ENCODE measurements at places on chromosomes 3 and 15.

GRCh38 chr3:94643400-94643799, 580.5 kb downstream of the NSUN3 start:
- no peak for DNase-seq

GRCh38 chr15:39713846-39714245, 68.8 kb downstream of the FSIP1 start:
- no peak for DNase-seq

GRCh38 chr3:120284747-120285507, at the start of gene GPR156:
Gene GPR156 (minus strand): TSS chr3:120285222. CDS start chr3:120244098, 41,124 bp downstream.
- no peak for DNase-seq

- DNase-seq = no peak
These were observed 42.8 kb upstream of the SEC22A start for GRCh38 chr3:123158899-123159390.

GRCh38 chr3:126536126-126536525, 12.2 kb downstream of the CHST13 start:
- no peak for DNase-seq

DNA sequence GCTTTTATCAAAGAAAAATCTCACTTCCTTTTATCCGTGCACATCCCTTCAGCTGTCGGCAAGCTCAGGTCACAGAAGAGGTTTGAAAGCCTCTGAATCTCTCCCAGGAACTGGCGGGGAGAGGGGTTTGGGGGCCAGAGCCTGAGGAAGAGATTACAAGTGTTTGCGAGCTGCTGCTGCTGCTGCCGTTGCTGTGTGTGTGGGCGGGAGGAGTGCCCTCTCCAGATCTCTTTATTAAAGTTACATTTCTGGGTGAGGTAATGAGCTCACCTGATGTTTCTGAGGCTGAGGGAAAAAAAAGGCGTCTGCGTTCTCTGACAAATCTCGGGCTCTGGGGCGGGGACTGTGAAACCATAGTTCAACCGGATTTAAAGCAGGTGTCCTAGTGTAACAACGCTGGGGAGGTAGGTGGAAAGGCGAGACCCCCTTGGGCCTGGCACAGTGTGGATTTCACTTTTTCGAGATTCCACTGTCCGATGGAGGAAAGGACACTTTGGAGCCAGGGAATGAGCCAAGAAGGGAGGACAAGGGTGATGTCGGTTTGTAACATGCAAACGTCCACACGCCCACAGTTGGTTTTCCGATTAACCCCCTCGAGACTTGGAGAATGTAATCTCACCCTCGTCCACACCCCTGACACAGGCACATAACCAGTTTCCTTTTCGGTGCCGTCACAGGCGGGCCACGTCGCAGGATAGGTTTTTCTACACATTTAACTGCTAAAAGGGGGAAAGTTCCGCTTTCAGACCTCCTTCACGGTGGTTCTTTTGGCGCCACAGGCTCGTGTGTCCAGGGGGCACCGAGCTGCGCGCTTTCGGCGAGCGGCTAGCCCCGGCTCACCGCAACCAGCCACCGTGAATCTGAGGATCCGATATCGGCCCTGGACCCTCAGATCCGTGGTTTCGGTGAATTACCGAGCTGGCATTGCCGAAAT, 2.1 kb downstream of the ALCAM start:
- peak; percentile 82 for DNase-seq

DNA sequence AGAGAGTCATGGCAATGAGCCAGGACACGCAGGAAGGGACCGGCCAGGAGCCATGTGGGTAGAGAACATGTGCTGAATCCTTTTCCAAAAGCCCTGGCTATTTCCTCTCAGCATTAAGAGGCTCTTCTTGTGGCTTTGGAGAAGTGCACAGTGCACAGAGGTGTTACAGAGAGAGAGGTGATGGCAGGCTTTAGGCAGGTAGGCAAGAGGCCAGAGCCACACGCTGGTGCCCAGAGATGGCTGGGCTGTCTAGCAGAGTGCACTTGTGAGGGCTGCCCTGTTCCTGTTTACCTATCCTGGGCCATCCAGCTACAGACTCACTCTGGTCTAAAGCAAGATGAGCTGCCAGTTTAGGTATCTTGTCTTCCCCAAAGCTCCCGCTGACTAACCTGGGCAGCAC, 402.6 kb downstream of the OCA2 start:
- no peak for DNase-seq

- DNase-seq = no peak
These were observed 162.4 kb upstream of the CGNL1 start for GRCh38 chr15:57213862-57214261.

DNA sequence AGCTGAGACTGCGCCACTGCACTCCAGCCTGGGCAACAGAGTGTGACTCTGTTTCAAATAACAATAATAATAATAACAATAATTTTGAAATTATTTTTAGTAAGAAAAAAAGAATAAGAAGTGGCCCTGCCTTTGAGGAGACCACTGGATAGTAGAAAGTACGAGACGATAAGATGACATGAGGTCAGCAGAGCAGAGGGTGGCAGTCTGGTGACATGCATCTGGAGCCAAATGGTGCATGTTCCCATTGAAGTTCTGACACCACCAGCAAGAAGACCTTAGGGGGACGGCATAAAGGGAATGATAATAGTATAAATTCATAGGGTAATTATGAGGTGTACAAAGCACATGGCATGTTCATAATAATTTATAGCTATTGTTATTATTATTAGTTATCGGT, 542.2 kb upstream of the TBL1XR1 start:
- DNase-seq = no peak

- no peak for DNase-seq
These were observed 480 bp downstream of the CHRNA7 start for GRCh38 chr15:32030795-32031194.

- DNase-seq = no peak
These were observed 38.1 kb upstream of the LDHAL6B start for GRCh38 chr15:59168536-59168935.

GRCh38 chr3:186653984-186654383, 11.8 kb upstream of the HRG start:
- no peak for DNase-seq

- no peak for DNase-seq
These were observed 816.3 kb upstream of the CFAP20DC start for GRCh38 chr3:59866076-59866475.

- DNase-seq = no peak
These were observed 16.3 kb downstream of the HHLA2 start for GRCh38 chr3:108312656-108313055.

- no peak for DNase-seq
These were observed 104.7 kb upstream of the SETMAR start for GRCh38 chr3:4198491-4198890.

GRCh38 chr3:39601241-39601640, 133.8 kb downstream of the MOBP start:
- no peak for DNase-seq

DNA sequence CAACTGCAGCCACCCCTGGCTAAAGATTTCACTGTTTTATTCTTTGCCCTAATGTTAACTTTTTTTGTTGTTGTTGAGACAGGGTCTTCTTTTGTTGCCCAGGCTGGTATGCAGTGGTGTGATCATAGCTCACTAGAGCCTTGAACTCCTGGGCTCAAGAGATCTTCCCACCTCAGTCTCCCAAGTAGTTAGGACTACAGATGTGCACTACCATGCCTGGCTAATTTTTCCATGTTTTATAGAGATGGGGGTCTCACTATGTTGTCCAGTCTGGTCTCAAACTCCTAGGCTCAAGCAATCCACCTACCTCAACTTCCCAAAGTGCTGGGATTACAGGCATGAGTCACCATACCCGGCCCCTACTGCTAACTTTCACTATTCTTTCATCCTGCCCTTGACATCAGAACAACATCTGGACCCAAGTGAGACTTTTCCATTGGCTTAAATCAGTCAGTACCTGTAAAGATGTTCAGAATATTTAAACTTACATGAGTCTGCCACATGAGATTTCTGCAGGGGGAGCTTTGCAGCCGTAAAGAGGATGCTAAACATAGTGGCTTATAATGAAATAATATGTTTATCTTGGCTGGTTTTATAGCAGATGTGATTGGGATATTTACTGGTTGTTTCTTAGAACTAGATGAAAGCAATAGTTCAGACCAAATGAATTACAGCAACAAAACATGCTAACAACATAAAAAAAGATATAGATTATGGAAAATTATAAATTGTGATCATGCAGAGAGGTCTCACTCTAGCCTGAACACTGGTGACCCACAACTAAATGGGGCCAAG, 73.6 kb downstream of the HMG20A start:
- DNase-seq = no peak

- no peak for DNase-seq
These were observed 27.1 kb upstream of the MAP3K13 start for GRCh38 chr3:185335799-185336198.

DNA sequence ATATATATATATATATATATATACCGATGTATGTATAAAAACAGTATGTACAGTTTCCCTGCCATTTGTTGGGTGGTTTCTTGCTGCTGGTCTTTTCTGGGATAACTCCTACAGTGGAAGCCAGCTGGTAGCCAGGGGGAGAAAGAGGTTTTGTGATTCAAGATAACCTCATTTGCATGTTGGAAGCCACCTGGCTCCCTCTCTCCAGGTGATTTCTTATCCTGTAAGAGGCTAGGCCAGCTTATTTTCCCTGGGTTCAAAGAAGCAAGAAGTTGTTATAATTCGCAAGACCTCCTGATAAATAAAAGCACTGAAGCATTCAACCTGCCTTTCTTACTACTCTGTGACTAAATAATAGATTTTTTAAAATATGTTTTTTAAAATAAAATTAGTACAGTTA, 443.3 kb downstream of the VGLL3 start:
- no peak for DNase-seq

- DNase-seq = no peak
These were observed 47.1 kb upstream of the MECOM start for GRCh38 chr3:169710619-169711018.

GRCh38 chr3:103511891-103512290, 1077.1 kb downstream of the ZPLD1 start:
- no peak for DNase-seq

DNA sequence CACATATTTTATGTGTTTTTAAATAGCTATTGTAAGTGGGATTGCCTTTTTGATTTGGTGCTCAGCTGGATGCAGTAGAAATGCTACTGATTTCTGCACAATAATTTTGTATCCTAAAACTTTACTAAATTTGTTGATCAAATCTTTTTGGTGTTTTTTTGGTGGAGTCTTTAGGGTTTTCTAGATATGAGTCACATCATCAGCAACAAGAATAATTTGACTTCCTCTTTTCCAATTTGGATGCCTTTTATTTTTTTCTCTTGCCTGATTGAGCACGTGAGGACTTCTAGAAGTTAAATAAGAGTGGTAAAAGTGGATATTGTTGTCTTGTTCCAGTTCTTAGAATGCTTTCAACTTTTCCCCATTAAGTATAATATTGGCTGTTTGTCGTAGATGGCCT, 51.3 kb downstream of the TLNRD1 start:
- DNase-seq = no peak

- DNase-seq = no peak
These were observed 10.4 kb downstream of the FAM174B start for GRCh38 chr15:92645051-92645631.

GRCh38 chr15:37102305-37103162, 2.2 kb upstream of the MEIS2 start:
- no peak for DNase-seq

- DNase-seq = no peak
These were observed 29.7 kb upstream of the IREB2 start for GRCh38 chr15:78408355-78408640.

GRCh38 chr15:91258415-91258759, 158.3 kb downstream of the SV2B start:
- DNase-seq = no peak

- no peak for DNase-seq
These were observed 213.2 kb upstream of the NR2E3 start for GRCh38 chr15:71597126-71597525.

DNA sequence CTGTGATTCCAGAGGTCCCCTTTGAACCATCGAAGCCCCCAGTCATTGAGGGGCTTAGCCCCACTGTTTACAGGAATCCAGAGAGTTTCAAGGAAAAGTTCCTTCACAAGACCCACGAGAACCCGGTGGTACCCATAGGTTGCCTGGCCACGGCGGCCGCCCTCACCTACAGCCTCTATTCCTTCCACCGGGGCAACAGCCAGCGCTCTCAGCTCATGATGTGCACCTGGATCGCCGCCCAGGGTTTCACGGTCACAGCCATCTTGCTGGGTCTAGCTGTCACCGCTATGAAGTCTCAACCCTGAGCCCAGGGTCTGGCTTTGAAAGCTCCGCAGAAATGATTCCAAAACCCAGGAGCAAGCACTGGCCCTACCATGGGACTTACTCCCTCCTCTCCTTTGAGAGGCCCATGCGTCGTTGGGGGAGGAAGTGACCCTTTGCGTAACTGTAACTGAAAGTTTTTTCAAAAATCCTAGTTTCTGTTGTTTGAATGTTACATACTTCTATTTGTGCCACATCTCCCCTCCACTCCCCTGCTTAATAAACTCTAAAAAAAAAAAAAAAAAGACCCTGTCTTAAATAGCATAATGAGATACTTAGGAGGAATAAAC, 85.1 kb upstream of the CSPG5 start:
- no peak for DNase-seq

- no peak for DNase-seq
These were observed 142.8 kb downstream of the NUP210 start for GRCh38 chr3:13277196-13277813.

DNA sequence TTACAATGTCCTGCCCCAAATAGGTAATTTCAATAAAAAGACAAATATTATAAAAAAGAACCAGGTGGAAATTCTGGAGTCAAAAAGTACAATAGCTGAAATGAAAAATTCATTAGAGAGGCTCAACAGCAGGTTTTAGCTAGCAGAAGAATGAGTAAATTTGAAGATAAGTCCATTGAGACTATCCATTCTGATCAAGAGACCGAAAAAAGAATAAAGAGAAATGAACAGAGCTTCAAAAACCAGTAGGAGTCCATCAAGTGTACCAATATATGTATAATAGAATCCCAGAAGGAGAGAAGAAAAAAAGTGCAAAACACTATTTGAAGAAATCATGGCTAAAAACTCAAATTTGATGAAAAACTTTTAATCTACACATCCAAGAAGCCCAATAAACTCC, 60.5 kb upstream of the POMGNT2 start:
- DNase-seq = no peak

DNA sequence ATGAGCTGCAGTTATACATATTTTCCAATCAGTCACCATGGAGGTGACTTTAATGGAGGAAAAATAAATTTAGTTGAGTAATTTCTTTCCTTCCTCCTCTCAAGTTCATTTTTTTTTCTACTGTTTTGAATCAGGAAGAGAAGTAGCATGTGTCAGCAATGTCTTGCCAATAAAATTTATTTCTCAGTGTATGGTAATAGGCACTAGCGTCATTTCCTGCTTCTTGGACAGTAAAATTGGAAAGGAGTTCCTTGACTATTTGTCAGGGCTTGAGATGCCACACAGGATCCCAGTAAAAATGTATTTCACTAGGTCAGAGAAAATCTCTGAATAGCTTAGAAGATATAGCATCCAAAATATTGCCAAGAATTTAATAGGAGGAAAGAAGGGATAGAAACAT, 605.9 kb downstream of the ROBO1 start:
- no peak for DNase-seq

- DNase-seq = no peak
These were observed 166.0 kb downstream of the FMN1 start for GRCh38 chr15:33028495-33028894.

- DNase-seq = no peak
These were observed 121.2 kb downstream of the MEGF11 start for GRCh38 chr15:66132251-66132816.

Data from stimulated activated CD4-positive, alpha-beta T cell treated with anti-CD3 and anti-CD28 coated beads, Interleukin-4, amount 100 ng/mL, for 4 hours (primary cell).